ENCODE measurements at places on chromosomes 4 and X.
A peak's percentile ranks its signal among the peaks of the same experiment; 100 is the strongest.

- no peak for DNase-seq
Measured at GRCh38 chr4:178387756-178388155, 945.5 kb upstream of the AGA start.

DNA sequence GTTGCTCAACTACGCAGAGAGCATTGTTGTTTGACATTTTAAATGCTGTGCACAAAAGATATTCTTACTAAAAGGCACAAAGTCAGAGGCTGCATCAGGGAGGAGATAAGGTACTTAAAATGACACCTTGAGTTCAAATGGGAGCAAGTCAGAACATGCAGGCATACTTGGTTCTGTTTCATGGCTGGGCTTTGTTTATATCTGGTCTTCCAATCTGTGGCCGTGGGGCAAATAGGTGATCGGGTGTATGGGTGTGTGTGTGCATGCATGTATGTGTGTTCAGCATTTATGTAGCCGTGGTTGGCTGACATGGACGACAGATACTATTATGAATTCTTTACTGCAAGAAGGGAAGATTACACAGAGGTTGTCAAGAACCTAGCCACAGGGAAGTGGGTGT, 106.1 kb downstream of the RASL11B start:
- no peak for DNase-seq

- DNase-seq: no peak
Measured at GRCh38 chr4:146232131-146232722, 17.9 kb downstream of the REELD1 start.

GRCh38 chr4:45442466-45442865, 681.4 kb downstream of the GABRG1 start:
- peak; percentile 18 for DNase-seq

DNA sequence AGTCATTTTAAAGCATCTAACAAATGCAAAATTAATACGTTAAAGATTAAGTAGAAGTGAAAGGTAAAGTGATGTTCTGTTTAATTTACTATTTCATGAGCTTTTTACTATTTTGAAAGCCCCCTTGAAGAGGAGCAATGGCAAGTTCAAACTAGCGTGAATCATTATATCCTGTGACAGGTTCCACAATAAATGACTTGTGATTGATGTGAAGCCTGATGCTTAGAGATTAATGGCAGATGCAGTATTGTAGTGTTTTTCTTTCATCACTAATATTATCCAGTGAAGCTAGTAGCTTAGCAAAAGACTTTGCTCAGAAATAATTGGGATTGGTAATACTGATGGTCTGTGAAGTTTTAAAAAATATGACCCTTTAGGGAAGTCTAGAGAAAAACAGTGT, 57.3 kb downstream of the STOX2 start:
- DNase-seq: no peak

GRCh38 chrX:71253253-71254091, 468 bp downstream of the ZMYM3 start:
- DNase-seq: peak; percentile 25

GRCh38 chrX:9708923-9709553, 56.6 kb downstream of the GPR143 start:
- DNase-seq: peak; percentile 70

DNA sequence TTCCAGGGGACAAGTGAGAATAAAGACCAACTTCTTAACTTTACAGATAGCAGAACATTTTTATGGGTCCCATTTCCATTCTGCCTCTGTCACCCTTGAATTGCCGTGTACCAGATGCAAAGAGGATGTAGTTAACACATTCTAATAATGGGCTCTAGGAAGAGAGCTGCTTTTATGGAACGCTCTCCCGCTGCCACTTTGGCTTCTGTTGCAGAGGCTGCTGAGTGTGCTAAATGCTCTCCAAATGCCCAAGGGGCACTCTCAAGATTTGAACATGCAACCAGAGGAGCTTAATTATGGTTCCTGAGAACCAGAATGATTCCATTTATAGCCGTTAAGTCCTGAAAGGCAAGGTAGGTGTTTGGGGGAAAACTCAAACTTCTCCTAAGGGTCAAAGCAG, 28.1 kb upstream of the GPC3 start:
- DNase-seq: no peak

DNA sequence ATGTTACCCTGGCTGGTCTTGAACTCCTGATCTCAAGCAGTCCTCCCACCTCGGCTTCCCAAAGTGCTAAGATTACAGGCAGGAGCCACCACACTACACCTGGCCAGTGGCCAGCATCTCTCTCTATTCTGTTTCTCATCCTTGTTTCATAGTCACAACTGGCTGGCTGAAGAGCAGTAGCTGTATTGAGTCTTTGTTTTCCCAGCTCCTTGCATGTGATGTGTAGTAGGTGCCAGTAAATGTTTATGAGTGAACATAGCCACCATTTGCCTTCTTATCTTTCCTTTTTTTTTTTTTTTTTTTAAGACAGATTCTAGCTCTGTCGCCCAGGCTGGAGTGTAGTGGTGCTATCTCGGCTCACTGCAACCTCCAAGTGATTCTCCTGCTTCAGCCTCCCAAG, 23.6 kb downstream of the NUDT9 start:
- DNase-seq: no peak

DNA sequence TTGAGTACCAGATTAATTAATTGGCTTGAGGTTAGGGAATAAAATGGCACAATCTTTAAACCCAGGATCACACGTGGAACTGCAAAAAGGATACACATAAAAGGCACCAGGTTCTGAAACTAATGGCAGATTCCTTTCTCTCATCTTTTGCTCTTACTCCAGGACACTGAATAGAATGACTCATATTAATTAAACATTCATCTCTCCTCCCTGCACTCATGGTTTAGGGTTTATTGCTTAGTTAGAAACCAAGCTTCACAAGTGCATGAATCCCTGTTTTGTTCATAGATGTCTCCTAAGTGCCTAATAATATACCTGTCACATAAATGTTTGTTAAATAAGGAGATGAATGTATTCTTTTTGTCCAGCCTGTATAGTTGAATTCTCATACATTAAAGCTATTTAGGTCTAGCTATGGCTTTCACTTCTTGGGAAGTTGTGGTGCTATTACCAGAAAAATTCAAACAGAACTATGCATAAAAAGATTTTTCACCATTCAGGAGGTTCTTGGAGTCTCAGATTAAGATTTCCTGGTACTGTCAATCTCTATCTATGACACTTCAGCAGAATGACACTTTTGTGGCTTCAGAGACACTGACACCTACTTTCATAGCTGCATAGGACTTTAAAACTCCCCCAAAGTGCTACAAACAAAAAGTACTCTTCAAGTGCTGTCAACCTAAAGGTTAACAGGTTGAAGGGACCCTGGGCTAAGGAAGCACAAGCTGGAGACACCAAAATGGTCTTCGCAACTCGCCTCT, 7.4 kb downstream of the CORIN start:
- no peak for DNase-seq

GRCh38 chr4:9942921-9943600, 78.2 kb downstream of the SLC2A9 start:
- DNase-seq: no peak

GRCh38 chr4:158056689-158057245, 116.1 kb downstream of the GASK1B start:
- no peak for DNase-seq

DNA sequence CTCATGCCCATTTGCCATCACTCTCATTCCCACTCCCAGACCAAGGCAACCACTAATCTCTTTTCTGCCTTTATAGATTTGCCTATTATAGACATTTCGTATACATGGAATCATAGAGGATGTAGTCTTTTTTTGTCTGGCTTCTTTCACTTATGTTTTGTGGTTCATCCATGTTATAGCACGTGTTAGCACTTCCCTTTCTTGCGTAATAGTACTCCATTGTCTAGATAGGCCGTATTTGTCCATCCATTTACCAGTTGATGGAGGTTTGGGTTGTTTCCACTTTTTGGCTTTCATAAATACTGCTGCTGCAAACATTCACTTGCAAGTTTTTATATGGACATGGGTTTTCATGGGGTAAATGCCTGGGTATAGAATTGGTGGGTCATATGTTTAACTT, 48.4 kb downstream of the KIF4A start:
- DNase-seq: no peak
